ENCODE measurements at places on chromosomes 2 and 18.

DNA sequence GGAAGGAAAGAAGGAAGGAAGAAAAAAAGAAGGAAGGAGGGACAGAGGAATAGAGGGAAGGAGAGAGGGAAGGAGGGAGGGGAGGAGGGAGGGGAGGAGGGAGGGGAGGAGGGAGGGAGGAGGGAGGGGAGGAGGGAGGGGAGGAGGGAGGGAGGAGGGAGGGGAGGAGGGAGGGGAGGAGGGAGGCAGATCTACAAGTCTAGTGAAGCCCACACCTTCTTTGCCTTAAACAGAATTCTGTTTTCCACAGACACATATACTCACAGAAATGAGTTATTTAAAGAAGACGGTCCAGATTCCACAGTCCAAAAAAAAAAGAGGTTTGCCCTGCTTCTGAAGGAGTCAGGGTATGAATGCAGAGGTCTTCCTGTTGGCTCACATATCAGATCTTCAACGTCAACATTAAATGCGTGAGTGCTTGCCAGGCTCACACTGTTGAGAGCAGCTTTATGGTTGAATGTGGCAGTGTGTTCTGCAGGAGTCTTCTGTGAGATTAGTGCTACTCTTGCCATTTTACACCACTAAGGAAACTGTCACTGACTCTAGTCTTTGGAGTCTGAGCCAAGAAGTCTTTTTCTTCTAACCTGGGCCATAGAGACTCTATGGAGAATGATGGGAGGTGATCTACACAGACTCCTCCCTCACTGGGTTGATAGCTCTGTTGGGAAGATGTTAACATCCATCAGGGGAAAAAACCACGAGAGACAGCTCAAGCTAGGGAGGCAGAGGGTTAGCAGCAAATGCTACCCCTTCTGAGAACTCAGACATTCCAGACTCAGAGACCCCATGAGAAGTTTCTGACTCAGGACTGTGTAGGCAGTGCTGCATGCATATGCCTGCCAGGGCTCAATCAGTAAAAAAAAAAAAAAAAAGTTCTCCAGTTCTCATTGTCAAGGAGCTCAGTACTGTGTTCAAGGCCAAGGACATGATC, 23.3 kb downstream of the PAX8 start:
- no peak for DNase-seq

DNA sequence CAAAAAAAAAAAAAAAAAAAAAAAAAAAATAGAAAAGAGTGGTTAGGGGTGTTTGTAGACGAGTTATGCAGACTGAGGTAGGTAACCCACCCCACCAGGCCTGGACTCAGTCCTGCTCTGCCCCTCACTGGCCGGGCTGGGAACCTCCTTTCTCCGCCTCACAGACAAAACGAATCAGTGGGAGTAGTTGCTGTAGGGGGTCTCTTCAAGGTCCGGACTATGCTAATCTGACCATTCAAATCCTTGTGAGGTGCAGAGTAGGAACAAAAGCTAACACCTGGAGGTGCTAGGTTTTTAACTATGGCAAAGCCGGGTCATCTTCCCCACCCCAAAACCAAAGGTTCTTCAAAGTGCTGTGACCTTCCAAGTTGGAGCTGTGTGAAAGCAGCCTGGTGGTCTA, 223.7 kb downstream of the SLC4A3 start:
- DNase-seq: no peak

- no peak for DNase-seq
These were observed 7.5 kb downstream of the GALNT1 start for GRCh38 chr18:35588995-35589394.

DNA sequence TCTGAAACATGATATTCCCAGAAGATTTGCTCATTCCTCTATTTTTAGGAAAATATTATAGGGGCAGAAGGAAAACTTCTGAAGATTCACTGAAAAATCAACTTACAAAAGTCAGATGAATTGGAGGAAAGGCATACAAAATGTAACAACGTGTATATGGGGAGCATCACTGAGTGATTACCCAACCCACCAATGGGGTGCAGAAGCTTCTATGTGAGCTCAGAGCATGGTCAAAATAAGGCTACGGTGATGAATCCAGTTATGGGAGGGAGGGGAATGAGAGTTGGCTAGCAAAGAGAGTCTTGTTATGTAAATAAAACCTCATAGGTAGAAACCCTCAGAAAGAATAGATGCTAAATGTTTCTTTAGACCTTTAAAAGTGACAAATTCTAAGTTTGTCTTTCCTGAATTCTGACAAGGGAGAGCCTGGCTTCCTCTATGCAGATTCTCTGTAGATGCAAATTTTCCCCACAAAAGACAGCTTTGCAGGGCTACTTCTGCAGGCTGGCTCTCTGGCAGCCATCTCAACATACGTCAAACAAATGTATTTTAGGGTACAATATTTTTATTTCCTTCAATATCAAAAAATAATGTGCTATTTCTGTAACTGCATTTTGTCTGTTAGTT, 171.4 kb upstream of the NDUFV2 start:
- no peak for DNase-seq

GRCh38 chr2:134284119-134284670, 30.3 kb downstream of the MGAT5 start:
- no peak for DNase-seq

DNA sequence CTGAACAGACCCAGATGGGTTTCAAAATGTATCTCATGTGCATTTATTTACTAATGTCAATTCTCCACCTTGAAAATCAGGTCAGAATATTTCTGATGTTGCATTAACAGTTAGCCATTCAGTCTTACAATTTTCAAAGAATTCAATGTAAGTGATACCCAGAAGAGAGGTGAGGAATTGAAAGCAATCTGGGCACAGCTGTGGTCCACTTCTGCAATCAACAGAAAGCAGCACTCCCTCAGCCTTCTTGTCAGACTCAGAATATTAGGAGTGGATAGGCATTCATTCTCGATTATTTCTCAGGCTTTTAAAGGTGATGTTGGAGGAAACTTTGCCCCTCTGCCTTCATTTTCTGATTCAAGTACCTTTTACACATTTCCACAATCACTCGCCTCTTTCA, 15.7 kb downstream of the CCL20 start:
- no peak for DNase-seq

- DNase-seq: no peak
These were observed 3.6 kb upstream of the DLX2 start for GRCh38 chr2:172106108-172106961.

DNA sequence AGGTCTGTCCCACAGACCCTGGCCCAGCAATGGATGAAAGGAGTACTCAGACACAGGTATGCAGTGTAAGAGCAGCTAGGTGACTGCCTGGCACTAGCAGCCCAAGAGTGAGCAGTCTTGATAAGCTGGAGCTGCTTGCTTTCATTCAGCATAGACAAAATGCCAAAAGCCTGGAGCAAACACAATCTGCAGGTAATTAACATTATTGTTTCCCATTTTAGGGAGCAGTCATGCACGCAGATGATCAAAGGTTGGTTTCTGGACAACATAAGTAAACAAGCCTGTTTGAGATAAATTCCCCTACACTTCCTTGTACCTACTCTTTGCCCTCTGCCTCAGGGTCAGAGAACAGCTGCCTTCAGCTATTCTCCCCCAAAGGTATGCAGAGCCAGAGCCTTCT, 73.7 kb upstream of the MSTN start:
- DNase-seq: no peak
